ENCODE measurements at places on chromosomes 6 and 20.

- DNase-seq, result no peak
These were observed 5.1 kb downstream of the DIDO1 start for GRCh38 chr20:62921119-62921687.

DNA sequence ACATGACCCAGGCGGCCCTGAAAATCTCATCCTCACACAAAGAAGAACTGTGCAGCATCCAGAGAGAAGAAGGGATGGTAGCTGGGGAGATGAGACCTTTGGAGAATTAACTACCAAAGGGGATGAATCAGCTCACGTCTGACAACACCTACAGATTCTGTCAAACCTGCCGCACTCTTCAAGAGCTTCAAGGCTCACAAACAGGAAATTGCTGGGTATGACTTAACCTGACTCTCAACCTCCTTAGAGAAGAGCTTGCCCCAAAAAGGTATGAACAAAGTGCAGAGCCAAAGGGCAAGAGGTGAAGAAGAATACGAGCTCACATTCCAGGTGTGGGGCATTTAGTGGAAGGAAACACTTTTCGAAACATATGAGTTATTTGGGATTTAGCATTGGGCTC is 139.8 kb downstream of the BACH2 start:
- no peak for DNase-seq

DNA sequence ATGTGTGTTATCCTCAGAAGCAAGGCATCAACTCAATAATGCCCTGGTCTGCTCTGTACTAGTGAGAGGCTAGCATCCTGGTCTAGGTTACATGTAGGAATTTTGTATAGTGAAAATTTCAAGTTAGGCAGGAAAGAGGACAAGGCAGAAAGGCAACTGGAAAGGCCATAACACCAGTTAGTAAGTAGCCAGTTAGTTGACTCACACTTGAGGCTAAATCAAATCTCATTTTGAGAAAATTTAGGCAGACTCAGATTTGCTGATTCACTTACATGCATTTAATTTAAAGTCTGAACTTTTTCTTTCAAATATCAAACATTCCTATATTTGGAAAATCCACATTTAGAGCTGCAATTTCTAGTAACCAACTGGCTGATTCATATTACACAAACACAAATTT is 184.5 kb upstream of the TCF21 start:
- no peak for DNase-seq

DNA sequence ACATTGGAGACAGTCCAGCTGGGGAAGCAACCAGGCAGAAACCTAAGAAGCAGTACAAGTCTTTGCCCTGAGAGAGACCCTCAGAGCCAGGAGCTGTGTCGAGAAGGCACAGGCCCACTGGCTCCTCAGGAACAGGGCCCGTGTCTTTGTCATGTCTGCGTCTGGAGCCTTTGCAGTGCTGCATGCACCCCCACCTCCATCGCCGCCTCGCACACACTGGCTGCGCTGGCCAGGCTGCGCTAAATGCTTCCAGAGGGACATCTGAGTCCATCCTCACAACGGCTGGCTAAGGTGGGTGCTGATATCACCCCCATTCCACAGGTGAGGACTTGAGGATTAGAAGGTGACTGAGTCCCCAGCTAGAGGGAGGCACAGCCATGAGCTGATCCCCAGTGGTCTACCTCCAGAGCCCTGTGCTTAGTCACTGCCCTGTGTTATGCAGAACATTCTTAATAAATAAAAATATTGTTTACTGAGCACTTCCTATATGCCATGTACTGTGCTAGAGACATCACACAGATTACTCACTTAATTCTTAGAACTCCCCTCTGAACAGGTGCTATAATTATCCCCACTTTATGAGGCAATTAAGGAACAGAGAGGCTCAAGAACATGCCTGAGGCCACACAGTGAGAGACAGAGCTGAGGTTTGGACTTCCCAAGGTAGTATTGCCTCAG is 27.6 kb downstream of the GABRR2 start:
- no peak for DNase-seq

DNA sequence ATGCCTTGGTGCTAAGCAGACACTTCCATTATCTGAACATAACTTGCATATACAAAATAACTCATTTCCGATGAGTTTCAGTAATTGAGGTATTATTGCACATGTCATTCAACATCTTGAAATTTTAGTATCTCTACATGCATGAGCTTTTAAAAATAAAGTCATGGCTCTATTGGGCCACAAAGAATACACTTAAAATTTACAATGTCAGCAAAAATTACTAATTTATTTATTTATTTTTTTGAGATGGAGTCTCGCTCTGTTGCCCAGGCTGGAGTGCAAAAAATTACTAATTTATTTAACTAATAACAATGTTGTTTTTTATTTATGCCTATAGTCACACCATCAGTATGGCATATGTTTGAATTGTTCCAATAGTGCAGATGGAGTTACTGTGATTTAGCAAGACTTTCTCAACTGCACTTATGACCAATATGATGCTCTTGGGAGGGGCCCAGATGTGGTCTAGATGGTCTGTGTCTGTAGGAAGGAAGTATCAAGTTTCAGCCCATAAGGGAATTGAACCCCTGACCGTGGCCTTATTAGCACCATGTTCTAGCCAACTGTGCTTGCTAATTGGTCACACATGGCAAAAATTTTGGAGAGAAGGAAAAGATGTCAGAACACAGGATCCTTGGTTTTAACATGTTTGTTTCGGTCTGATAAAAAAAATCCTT is 370.7 kb upstream of the TSHZ2 start:
- no peak for DNase-seq

GRCh38 chr6:109672839-109673238 is 18.2 kb downstream of the AK9 start:
- no peak for DNase-seq

- no peak for DNase-seq
These were observed at the start of gene HCK for GRCh38 chr20:32052090-32052777. Gene HCK, plus strand, starts transcription at chr20:32052242.

GRCh38 chr6:24492475-24492874 is 2.3 kb upstream of the ALDH5A1 start:
- no peak for DNase-seq

DNA sequence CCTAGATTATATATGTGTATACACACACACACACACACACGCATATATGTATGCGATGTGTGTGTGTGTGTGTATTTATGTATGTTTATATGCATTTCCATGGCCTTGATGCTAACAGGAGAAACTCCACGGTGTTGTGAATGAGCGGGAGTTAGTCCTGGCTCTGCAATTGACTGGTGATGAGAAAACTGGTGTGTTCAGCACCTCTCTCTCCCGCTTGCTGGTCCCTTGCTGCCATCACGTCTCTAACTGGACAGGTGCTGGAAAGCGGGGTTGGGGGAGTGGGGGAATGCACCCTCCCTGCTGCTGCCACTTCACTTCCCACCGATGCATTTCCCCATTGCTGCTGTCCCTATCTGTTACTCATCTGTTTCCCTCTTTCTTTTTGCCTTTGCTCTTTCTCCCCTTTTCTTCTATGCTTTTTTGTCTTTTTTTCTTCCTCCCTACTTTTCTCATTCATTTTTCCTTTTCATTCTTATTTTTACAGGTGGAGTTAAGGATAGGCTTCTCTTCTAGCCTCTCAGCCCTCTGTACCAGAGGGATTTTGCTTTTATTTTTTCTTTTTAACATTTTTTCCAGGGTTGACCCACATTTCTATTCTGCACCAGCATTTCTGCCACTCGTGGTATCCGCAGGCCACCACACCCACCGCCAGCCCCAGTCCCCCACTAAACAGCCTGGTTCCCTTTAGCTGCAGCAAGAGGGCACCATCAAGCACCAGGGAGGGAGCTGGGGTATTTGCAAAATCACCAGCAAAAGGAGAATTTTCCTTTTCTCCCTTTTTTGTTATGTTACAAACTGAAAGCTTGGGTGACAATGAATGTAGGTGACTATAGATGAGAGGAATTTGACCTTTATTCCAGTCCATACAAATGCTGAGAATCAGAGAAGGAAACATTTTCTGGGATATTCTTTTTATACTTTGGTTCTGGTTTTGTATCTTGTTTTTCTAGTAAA is 115.6 kb downstream of the TCP11 start:
- DNase-seq, result no peak

DNA sequence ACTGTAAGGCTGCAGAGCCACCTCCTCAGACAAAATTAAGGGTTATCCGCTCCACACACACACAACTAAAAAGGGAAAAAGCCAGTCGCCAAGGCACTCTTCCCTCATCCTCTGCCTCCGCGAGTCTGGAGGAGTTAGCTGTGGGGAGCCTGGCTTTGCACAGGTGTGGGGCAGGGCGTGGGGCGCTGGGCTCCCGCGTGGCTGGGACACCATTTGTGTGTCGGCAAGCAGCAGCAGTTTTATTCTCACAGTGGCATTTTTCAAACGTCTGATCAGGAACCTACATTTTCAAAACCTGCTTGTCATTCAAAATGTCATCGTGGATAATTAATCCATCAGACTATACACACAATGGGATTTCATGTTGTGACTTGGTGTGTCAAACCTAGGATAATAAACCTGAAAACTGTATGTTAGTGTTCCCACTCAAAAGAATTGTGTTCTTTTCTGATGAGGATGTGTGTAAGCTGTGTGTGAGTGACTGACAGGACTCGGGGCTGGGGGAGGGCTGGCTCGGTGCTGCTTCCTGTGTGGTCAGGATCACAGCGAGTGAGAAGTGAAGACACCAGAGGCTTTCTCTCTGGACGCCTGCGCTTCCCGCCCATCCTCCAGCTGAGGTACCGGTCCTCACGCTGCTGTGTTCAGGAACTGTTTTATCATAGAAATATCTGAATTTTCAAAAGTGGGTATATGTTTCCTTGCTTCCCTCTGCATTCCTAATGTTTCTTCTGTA is 83.1 kb downstream of the IRF4 start:
- DNase-seq, result peak; percentile 41

DNA sequence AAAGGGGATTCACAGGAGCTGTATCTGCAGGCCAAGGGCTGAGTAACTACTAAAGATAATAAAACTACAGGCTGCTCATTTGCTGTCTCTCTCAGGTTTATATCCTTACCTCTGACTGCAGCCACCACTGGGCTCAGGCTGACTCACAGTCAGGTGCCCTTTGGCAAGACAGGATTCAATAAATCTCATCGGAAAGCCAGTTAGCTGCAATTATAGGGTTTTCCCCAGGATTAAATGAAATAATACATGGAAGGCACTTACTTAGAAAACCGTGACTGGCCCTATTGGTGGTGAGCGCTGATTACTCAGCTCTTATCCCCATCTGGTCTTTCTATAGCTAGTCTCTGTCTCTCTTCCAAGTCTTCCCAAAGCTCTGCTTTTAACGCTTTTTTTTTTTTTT is 26.4 kb downstream of the RMND1 start:
- no peak for DNase-seq

DNA sequence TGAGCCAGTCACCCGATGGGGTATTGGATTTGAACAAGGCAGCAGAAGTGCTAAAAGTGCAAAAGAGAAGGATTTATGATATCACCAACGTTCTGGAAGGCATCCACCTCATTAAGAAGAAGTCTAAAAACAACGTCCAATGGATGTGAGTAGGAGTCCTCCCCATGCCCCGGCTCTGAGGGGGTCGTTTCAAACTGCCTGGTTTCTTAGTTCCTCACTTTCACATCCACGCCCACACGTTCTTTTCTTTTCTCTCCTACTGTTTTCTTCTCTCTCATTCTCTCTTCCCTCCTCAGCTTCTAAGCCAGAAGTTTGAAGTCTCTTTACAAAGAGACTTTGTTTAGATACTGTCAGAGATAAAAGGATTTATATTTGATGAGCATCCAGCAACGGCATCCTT is 53.0 kb upstream of the CDKAL1 start:
- no peak for DNase-seq

GRCh38 chr20:10179574-10180298 is 38.9 kb upstream of the SNAP25 start:
- DNase-seq, result no peak

DNA sequence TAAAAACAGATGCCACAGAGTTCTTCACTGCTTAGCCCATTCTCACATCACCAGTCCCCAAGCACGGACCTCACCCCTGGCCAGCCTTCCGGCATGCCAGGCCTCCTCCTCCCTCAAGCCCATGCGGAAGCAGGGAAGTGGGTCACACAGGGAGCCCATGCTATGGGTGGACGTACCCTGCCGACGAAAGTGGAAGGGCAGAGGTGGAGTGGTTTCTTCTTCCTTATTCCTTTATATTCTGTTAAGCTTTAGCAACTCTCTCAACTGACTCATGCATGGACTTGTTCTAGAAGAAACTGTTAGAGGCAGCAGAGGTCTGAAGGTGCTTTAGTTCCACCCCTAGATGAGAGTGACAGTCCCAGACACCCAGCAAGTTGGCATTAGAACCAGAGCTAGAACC is 118.6 kb downstream of the LY86 start:
- DNase-seq, result no peak

DNA sequence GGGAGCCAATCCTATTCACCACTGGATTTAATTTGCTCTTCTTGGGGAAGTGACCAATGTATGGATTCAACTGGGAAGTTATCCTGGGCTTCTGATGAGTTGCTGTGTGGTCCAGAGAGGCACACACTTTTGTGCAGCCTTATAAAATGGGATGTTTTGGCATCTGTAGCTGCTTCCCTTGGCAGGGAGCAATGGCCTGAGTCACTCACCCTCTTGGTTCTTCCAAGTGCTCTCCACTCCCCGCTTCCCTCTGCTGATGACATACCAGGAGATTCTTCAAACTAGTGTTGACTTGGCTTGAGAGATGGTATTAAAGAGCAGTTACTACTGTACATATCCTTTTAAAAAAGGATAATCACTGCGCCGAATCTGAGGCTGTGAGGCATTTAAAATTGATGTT is 105.8 kb downstream of the JARID2 start:
- no peak for DNase-seq

DNA sequence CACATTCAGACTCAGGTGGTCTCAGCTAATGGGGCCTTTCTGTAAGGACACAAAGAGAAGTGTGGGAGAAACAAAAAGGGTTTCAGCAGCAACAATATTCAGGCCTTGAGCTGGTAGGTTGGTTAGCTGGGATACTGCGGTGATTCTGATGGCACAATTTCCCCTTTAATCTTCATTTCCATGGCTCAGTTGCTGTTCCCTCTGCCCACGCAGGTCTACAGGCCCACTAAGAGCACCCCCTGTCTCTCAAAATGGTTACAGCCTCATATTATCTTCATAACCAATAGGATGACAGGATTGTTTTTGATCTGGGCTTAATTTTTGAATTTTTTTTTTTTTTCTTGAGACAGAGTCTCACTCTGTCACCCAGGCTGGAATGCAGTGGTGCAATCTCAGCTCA is 48.9 kb downstream of the MYB start:
- no peak for DNase-seq

DNA sequence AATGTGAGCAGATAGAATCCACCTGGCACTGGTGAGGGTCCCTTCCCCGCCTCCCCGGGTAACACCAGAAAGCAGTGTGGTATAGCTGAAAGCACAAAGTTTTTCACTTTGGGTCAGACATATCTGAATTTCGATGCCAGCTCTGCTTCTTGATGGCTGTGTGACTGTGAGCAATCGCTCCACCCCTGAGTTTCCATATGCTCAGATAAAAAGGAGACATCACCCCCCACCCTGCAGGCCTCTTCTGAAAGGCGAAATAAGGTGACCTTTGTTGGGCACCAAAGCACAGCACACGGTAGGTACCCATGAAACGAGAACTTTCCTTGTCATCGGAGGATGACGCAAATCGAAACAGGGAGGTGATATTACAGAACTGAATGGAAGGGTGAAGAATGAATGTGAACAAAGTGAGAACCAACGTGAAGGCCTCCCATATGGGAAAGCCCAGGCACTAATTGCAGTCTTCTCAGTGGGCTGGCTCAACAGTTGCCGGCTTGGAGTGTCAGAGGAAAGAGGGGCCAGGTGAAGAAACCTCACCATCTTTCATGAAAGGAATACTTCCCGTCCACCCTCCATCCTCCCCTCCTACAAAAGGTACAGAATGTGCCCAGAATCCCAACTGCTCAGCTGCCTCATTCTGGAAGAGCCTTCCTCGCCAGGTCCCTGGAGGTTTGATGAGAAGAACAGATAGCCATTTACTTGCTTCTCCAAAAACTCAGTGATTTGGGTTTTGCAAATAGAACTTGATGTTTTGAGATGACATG is 61.8 kb downstream of the NFATC2 start:
- DNase-seq, result no peak
